ENCODE measurements at places on chromosomes 4 and X.

DNA sequence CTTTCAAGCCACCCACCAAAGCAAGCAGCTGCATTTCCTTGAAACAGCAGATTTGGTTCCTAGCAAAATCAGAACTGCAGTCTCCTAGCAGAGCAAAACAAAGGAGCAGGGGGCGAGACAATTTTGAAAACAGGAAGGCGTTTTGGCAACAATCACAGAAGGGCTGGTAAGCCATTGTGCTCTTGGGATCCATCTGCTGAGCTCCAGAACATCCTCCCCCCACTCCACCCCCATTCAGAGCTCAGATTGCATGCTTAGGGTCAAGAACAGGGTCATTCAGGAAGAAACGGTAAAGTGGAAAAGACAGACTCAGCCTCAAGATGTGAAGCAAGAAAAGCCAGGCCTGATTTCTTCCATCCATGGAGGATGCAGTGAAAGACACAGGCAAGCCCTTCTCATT lies 7.6 kb upstream of the PCDH19 start:
- no peak for DNase-seq

DNA sequence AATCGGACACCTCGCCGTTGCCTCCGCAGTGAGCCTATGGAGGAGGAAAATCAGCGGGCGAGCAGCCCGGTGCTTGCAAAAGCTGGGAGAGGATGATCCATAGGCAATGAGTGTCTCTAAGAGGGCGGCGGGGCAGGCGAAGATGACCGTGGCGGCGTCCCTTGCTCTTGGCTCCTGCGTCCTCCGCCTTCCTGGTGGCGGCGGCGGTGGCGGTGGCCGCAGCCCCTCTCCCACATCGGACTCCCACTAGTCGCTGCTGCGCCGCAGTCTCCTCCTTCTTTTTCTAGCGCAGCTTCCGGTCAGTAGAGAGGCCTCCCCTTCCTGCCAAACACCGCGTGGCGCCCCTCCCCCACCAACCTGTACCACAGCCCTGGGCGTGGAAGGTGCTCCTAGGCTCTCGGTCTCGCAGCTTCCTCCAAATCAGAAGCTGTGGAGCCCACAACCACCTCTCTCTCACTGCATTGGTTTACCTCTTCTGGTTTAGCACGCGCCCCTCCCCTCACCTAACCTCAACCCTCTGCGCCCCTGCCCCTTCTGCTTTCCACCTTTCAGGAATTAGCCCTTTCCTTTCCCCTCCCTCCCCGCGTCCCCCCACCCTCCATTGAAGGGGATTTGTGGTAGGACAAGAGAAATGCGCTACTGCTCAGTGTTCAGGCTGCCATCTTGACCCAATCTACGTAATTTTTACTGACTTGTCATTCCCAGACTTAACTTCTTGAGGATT lies at the start of gene SPIN3:
TSS of gene SPIN3 (minus strand) at position 271 of the 724 bp plus-strand sequence. CDS start 594 bp downstream, outside the sequence.
- peak; percentile 72 for DNase-seq

DNA sequence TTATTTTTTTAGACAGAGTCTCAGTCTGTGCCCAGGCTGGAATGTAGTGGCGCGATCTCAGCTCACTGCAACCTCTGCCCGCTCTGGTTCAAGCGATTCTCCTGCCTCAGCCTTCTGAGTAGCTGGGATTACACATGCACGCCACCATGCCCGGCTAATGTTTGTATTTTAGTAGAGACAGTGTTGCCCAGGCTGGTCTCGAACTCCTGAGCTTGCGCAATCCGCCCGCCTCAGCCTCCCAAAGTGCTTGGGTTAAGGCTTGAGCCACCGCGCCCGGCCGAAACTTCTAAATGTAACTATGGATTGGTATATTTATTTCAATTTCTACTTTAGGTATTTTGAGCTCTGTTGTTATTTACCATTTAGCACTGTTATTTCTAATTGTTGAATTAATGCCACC lies 79.4 kb downstream of the FAM193A start:
- no peak for DNase-seq

DNA sequence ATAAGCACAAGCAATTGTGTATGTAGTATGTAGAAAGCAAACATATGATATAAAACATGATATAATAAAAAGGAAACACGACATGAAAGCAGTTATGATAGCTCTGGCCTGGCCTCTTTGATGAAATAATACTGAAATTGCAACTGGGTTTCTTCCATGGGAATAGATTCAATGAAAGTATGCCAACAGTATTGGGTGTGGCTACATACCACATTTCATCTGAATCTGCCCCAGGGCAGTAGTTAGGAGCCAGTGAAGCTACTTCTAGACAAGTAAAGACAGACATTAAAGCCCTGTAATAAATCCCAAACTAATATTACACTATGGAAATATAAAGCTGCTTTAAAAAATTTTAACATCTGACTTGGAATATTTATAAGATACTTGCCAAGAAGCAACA lies 207.3 kb downstream of the FBXW7 start:
- no peak for DNase-seq

Measured in NCI-H2081 treated with DMSO at 0.1 percent for 48 hours (cell line).